HFFc6 (cell line): ENCODE measurements at places on chromosomes 11 and 22. TPM values are rescaled to one million over a fixed set of nuclear protein-coding genes. Genes with fewer than 3 reads are reported as not detected.
A peak's percentile ranks its signal among the peaks of the same experiment; 100 is the strongest.

DNA sequence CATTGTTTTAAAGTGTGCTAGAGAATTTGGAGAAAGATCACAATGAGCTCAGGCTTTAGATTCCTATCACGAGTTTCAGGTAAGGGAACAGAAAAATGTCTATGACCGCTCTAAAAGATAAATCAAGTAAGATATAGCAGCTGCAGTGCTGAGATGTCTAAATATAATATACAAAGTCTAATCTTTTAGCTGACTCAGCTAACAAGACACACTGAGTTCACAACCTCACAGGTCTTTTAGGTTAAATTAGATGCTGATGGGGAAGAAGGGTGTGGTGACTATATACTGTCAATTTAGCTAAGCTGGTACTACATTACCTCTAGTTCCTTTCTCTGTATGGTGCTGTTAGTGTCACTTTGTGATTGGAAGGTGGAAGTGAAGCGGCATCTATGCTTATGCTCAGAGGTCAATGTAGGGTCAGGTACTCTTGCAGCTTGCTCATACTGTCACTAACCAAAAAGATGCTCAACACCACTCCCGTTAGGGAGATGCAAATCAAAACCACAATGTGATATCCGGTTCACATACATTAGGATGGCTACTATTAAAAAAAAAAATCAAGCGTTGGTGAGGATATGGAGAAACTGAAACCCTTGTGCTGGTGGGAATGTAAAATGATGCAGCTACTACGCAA, 283.5 kb downstream of the SWAP70 start:
- peaks cover 48% of the 10 kb centered on the region for H3K36me3 ChIP-seq
- DNase-seq: no peak
- peaks cover 67% of the 10 kb centered on the region for H3K4me1 ChIP-seq
- no peak overlapping the region for H3K4me3 ChIP-seq
- no peak overlapping the region for H3K27ac ChIP-seq

- H3K4me3 ChIP-seq: no peak overlapping the region
- H3K36me3 ChIP-seq: no peaks in the 10 kb centered on the region
- H3K27ac ChIP-seq: no peak overlapping the region
Measured at GRCh38 chr11:32082346-32082986, 8.4 kb upstream of the RCN1 start.

ASRGL1 gene
- total RNA-seq: 0.43 to 0.69 TPM in 2 of 3 replicates, not detected in the other

DNA sequence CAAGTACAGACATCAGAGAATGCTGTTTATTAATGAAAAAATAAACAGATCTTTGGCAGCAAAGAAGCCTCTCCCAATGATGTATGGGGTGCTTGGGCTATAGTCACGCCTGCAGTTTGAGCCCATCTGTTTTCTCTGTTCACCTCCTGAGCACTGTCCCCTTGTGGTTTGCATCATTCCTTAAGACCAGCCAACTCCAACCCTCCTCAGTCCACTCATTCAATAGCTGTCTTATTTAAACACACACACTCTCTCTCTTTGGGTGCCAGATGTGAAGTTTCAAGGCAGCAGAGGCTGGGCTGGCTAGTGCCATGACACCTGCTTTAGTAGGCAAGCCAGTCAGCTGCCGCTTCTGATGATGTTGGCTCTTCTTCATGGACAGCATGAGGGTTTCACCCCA, 58.1 kb downstream of the POLD3 start:
- peaks cover 18% of the 10 kb centered on the region for H3K4me1 ChIP-seq
- H3K27ac ChIP-seq: no peak overlapping the region
- no peak for DNase-seq
- peaks cover 23% of the 10 kb centered on the region for H3K36me3 ChIP-seq

- DNase-seq: peak; percentile 36
- H3K27ac ChIP-seq: peak overlapping the region; percentile 26; the same call in 1 of the 2 replicates
- no peak overlapping the region for H3K4me3 ChIP-seq
- H3K36me3 ChIP-seq: peaks cover 17% of the 10 kb centered on the region
Measured at GRCh38 chr11:76623171-76623883, 47.2 kb downstream of the LRRC32 start.

DGAT2 gene
- total RNA-seq: 0.24 to 0.55 TPM (median 0.51 TPM) in 3 replicates

DNA sequence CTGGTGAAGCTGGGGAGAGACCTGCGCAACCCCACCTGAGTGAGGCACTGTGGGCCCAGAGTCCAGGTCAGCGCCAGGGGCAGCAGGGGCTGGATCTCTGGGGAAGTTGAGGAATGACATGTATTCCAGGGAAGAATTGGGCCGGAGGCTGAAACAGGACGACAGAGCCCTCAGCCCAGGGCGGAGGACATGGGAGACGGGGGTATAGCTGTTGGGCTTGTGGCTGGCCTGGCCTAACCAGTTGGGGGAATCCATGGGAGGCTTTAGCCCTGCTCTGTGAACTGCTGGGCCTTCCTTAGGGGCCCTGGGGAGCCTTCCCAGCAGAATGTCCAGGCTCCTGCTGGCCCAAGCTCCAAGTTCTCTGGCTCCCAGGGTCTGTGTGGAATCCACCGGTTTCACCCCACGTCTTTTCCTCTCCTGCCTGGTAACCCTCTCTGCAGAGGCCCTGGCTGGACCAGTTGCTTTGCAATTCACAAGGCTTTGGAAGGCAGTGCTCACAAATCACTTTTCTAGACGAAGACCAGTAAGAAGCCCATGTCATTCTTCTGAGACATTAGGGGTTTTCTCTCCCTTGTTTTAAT, 50.4 kb upstream of the KCNQ1OT1 start:
- H3K4me3 ChIP-seq: no peak overlapping the region
- DNase-seq: no peak
- peaks cover 55% of the 10 kb centered on the region for H3K27me3 ChIP-seq
- H3K4me1 ChIP-seq: 0 out of 2 replicates have a peak, but pooled peaks cover 5% of the 10 kb centered on the region
- no peak overlapping the region for H3K27ac ChIP-seq
- no peaks in the 10 kb centered on the region for H3K36me3 ChIP-seq

GRCh38 chr11:1829039-1829820, 5.6 kb upstream of the SYT8 start:
- peak overlapping the region; percentile 38; the same call in 1 of the 2 replicates for H3K27ac ChIP-seq
- H3K36me3 ChIP-seq: no peaks in the 10 kb centered on the region
